ENCODE measurements at places on chromosomes 5 and 9. TPM values are rescaled to one million over a fixed set of nuclear protein-coding genes. Genes with fewer than 3 reads are reported as not detected.
A peak's percentile ranks its signal among the peaks of the same experiment; 100 is the strongest.

- no peaks in the 10 kb centered on the region for H3K4me1 ChIP-seq
- no peak overlapping the region for H3K4me3 ChIP-seq
- no peak overlapping the region for H3K27ac ChIP-seq
- DNase-seq = no peak
- no peaks in the 10 kb centered on the region for H3K36me3 ChIP-seq
- H3K27me3 ChIP-seq = no peaks in the 10 kb centered on the region
These were observed 49.6 kb downstream of the CCDC180 start for GRCh38 chr9:97357056-97357455.

DNA sequence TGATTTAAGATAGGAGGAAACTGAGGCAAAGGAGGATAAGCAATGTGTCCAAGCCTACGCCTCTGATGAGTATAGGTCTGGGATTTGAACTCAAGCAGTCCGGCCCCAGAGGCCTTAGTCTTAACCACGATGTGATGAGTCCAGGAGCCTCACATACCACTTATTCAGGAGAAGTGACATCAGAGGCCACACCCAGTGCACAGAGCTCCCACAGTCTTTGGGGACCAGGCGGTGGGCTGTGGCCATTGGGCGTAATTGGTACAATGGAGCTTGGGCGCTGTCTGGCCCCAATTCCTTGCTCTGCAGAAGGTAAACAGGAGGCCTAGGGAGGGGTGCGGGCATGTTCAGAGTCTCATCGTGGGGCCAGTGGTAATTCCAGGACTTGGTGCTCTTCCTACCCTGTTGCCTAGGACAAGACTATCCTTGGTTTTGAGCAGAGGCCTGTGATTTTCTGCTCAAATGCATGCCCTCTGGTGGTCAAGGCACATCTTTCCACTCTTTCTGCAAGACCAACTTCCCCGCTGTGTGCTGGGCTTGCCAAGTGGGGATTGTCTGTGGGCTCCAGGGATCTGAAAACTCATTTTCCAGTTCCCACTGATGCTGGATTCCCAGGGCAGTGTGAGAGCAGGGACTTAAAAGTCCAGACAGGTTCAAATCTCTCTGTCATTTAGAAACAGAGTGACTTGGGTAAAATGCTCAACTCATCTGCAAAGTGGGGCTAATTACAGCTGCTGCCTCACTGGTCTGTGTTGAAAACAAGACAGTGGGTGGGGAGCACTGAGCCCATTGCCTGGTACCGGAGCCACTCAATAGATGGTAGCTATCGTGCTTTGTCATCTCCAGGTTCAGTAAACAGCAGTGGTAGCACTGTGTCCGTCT is 15.8 kb downstream of the NDST1 start:
- H3K27me3 ChIP-seq = no peaks in the 10 kb centered on the region
- no peaks in the 10 kb centered on the region for H3K36me3 ChIP-seq
- H3K4me1 ChIP-seq = peaks cover 52% of the 10 kb centered on the region
- H3K27ac ChIP-seq = peak overlapping the region; percentile 69
- peak; percentile 41 for DNase-seq
- no peak overlapping the region for H3K4me3 ChIP-seq

DNA sequence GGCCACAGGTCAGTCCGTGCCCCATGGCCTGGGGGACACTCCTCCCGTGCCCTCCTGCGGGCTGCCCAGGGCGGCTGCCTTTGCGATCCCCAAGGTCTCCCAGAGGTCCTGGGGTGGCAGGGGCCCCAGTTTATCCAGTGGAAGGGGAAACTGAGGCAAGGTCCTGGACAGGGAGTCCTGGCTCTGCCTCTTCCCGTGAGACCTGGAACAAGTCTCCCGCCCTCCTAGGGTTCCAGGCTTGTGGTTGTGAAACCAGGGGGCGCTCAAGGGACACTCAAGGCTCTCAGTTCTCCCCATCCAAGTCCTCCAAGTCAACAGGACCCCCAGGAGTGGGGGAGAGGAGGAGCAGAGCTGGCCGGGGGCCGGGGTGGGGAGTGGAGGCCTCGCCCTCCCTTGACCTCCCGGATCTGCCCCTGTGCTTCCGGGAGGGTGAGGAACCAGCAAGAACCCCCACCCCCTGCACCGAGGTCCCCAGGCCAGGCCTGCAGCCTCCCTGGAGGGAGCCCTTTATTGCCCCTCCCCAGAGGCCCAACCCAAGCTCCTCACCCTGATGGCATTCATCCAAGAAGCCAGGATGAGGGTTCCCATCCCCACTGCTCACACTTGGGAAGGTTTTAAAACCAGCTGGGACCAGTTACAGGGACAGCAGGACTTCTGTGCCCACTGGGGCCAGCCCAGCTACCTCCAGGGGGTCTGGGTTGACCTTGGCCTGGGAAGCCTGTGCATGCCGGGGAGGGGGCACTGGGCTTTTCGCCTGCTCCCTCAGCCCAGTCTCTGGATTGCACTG is 24.7 kb upstream of the TMEM250 start:
- no peaks in the 10 kb centered on the region for H3K27me3 ChIP-seq
- no peaks in the 10 kb centered on the region for H3K4me1 ChIP-seq
- H3K4me3 ChIP-seq = no peak overlapping the region
- no peak overlapping the region for H3K27ac ChIP-seq
- no peaks in the 10 kb centered on the region for H3K36me3 ChIP-seq

DNA sequence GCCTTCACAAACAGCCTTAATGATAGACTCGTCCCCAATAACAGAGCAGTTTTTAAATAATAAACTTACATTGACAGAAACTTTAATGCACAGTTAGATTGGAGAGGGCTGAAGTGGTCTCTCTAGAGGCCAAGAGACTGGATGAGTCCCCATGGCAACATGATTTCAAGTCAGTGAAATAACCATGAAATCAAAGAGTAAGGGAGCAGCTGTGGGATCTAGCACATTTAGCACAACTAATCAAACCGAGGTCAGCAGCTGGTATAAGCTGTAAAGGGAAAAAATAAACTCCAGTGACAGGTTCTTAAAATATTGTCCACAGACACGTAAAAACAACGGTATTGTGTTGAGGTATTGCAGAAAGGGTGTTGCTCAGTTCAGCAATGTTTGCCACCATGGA is 916.6 kb downstream of the DNAH5 start:
- no peaks in the 10 kb centered on the region for H3K36me3 ChIP-seq
- DNase-seq = no peak
- H3K27me3 ChIP-seq = no peaks in the 10 kb centered on the region
- H3K27ac ChIP-seq = no peak overlapping the region
- no peaks in the 10 kb centered on the region for H3K4me1 ChIP-seq
- no peak overlapping the region for H3K4me3 ChIP-seq

DNA sequence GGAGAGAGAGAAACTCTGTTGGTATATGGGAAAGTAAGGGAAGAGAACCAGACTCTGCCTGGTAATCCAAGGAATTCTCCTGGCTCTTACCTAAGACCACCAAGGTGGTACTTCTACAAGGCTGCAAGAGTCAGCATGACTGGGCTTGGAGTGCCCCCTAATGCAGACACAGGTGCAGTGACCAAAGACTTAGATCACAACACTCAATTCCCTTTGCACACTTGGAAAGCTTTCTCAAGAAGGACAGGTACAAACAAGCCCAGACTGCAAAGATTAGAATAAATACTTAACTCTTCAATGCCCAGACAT is 25.2 kb downstream of the UGT3A2 start:
- no peaks in the 10 kb centered on the region for H3K4me1 ChIP-seq
- H3K36me3 ChIP-seq = no peaks in the 10 kb centered on the region
- no peak for DNase-seq
- H3K4me3 ChIP-seq = no peak overlapping the region
- no peaks in the 10 kb centered on the region for H3K27me3 ChIP-seq

CD14 gene
- total RNA-seq = 2.5 TPM

IL4 gene
- total RNA-seq = not detected

Measured in Panc1 (cell line).